Adipocyte (in vitro differentiated cells): ENCODE measurements at places on chromosomes 1 and 21.

DNA sequence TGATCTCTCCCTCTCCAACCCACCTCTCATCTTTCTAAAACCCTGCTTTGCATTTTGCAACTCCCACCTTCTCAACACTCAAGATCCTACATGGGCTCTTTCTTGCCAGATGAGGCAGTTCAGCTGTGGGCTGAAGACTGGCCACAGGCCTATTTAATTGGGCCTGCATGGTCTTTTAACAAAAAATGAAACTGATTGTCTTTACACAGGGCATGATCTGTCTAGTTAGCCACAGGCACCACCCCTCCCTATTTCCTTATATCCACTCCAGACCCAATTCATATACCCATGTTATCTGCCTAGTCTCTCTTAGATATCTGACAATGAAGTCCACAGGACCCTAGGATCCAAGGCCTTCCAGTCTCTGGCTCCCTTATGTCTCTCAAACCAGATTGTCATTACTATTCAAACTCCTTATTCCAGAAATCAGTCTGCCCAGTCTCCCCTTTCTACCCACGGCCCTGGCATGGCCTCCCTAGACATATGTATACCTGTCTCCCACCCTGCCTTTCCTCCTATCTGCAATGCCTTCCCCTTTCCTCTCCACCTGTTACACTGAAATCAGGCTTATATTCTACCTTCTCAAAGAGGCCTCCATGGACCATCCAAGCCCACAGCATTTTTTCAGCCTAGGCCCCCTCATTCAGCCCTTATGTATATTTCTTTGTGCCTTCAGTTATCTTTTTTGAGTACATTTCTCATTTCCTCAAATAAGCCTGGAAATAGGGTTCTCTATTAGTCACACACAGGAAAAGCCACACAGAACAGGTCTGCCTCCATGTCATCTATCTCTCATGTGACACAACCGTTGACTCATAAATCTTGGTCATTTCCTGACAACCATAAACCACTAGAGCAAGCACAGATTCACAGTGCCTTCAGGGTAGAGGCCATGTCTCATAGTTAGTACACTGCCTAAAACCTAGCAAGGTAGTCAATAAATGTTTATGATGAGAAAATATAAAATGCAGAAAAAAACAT is 39.0 kb downstream of the LPAR3 start:
- peak; percentile 41 for DNase-seq

DNA sequence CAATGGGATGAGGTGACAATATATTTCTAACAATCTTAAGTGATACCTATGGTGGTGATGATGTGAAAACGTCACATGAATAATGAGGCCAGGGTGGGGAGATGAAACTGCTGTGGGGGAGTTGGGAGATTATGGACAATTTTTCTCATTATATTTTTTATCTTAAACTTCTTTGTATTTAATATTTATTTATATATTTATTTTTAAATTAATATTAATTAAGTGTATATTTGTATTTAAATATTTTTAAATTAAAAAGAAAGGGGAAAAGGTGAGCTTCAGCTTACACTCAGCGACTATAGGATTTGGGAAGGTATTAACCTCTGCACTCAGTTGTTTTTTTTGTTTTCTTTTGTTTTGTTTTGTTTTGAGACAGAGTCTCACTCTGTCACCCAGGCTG is 158.7 kb downstream of the PSMG1 start:
- no peak for DNase-seq

- no peak for DNase-seq
These were observed 65.0 kb downstream of the KIRREL1 start for GRCh38 chr1:158058237-158058985.

- no peak for DNase-seq
These were observed 55.3 kb downstream of the SHCBP1L start for GRCh38 chr1:182897696-182898095.

- DNase-seq = no peak
These were observed 16.2 kb downstream of the SDCCAG8 start for GRCh38 chr1:243271996-243272395.

- DNase-seq = no peak
These were observed 263.4 kb downstream of the PLA2G4A start for GRCh38 chr1:187092104-187092503.

GRCh38 chr1:52636721-52637695 is 4.0 kb downstream of the SHISAL2A start:
- DNase-seq = no peak

- no peak for DNase-seq
These were observed 543.0 kb upstream of the PLXNA2 start for GRCh38 chr1:208787219-208787618.

DNA sequence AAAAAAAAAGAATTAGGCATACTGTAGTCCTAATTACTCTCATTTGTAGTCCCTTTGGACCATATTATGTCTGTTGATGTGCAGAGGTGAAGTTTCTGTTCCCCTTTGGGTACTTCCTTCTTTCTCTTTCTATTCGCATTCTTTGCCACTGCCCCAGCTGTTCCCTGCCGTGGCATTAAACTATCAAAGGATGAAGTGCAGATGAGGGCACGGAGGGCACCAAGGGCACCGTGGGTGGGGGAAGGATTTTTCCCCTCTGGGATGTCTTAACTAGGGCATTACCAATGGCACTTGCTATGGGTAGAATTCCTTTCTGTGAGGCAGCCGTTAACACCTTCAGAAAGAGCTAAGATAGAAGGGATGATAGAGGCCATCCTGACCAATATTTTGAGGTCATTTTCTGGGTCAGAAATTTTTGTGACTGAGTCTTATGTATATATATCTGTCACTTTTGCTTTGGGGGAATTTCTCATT is 4.9 kb upstream of the MAPKAPK2 start:
- no peak for DNase-seq

- no peak for DNase-seq
These were observed 737.8 kb upstream of the ADAMTS5 start for GRCh38 chr21:27704567-27705166.

- DNase-seq = peak; percentile 7
These were observed 10.6 kb downstream of the TRIM67 start for GRCh38 chr1:231172411-231172810.

- DNase-seq = no peak
These were observed 23.0 kb downstream of the TRIM67 start for GRCh38 chr1:231184891-231185290.

DNA sequence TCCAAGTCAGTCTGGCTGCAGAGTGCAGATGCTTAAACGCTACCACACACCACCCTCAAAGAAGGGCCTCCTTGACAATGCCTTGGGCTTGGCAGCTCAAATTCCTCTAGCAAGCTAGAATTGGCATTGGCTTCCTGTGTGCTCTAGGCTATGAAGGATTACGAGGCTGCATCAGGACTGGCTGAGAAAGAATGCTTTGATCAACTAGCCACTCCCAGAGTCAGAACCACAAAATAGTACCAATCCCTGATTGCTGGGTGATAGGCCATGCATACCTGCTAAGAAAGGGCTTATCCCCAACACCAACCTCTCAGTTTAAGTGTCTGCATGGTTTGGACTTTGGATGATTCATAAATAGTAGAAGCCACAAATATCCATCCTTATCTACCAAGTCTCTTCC is 504.9 kb downstream of the OMA1 start:
- no peak for DNase-seq

- DNase-seq = no peak
These were observed 100.2 kb upstream of the RGS1 start for GRCh38 chr1:192475329-192475728.

DNA sequence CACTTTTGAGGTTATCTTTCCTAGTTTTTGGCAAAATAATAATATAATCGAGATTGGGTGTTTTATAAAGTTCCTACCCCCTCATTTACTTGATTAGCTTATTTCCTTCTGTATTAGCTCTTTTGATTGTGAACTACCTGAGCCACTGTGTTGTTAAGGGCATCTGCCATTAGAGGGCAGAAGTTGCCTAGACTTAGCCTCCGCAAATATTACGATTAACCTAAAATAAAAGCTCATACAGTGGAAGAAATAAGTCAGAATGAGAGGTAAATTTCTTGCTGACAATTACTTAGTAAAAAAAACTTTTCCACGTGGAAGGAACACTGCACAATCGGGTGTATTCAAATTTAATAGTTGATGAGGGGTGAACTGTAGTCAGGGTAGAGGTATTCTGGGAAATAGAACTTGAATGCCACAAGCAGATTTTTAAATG is 2.3 kb downstream of the H3-3A start:
- DNase-seq = peak; percentile 83

DNA sequence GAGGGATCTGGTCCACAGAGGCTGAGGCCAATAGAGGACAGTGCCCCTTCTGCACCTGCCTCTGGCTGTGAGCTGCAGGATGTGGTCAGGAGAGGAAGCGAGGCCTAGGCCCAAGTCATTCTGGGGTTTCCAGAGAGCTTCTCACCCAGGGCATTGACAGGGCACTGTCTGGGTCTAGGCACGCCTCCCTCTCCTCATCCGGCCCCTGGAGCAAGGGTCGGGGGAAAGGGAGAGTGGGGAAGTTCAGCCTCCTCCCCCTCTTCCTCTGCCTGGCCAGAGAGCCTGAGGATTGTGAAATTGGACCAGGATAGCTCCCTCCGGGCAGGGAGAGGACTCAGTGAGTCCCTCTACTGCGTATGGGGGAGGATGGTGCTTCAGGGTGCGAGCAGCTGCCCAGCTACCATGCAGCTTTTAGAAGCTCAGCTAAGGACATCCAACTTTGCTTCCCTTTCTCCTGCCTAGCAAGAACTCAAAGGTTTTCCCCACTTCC is 6.3 kb upstream of the INAVA start:
- no peak for DNase-seq

GRCh38 chr1:56844545-56845136 is 10.0 kb upstream of the C8A start:
- DNase-seq = no peak

- DNase-seq = no peak
These were observed 1.2 kb upstream of the ZBTB40 start for GRCh38 chr1:22450351-22451021.

GRCh38 chr1:84376000-84376910 is 22.0 kb upstream of the DNASE2B start:
- peak; percentile 23 for DNase-seq

DNA sequence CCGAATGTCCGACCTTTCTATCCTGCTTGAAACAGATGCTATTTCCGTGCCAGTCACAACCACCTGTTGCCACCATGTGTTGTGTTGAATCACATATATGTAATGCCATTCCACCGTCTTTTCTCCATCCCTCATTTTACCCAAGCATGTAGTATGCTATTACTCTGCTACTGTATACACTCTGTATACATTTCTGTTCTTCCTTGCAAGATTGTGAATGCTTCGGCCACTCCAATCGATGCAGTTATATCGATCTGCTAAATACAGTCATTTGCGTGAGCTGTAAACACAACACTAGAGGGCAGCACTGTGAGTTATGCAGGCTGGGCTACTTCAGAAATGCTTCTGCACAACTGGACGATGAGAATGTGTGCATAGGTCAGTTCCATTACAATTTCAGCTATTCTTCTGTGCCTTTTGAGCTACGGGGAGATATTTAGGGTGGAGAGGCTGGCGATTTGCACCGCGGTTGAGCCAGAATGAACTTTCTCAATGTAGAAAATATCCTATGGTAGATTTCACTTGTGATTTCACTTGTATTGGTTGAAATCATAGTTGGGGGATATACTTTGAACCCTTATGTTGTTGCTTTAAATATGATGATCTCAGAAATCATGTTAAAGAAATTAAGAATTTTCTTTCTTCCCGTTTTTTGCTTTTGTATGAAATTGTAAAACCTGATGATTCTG is 289.8 kb downstream of the NTNG1 start:
- peak; percentile 42 for DNase-seq

GRCh38 chr1:87714278-87714677 is 385.6 kb downstream of the LMO4 start:
- no peak for DNase-seq

GRCh38 chr1:115323366-115324004 is 14.6 kb downstream of the NGF start:
- DNase-seq = peak; percentile 45

- no peak for DNase-seq
These were observed 6.2 kb upstream of the MARK1 start for GRCh38 chr1:220521778-220522177.

GRCh38 chr1:172483448-172483847 is 39.6 kb upstream of the PIGC start:
- peak; percentile 13 for DNase-seq

- no peak for DNase-seq
These were observed 31.1 kb downstream of the KCNN3 start for GRCh38 chr1:154838988-154839387.

- no peak for DNase-seq
These were observed 48.1 kb downstream of the AJAP1 start for GRCh38 chr1:4702464-4702863.

- no peak for DNase-seq
These were observed 17.9 kb upstream of the CD101 start for GRCh38 chr1:116983678-116984077.

GRCh38 chr1:53582211-53583020 is 123.2 kb downstream of the DMRTB1 start:
- no peak for DNase-seq

DNA sequence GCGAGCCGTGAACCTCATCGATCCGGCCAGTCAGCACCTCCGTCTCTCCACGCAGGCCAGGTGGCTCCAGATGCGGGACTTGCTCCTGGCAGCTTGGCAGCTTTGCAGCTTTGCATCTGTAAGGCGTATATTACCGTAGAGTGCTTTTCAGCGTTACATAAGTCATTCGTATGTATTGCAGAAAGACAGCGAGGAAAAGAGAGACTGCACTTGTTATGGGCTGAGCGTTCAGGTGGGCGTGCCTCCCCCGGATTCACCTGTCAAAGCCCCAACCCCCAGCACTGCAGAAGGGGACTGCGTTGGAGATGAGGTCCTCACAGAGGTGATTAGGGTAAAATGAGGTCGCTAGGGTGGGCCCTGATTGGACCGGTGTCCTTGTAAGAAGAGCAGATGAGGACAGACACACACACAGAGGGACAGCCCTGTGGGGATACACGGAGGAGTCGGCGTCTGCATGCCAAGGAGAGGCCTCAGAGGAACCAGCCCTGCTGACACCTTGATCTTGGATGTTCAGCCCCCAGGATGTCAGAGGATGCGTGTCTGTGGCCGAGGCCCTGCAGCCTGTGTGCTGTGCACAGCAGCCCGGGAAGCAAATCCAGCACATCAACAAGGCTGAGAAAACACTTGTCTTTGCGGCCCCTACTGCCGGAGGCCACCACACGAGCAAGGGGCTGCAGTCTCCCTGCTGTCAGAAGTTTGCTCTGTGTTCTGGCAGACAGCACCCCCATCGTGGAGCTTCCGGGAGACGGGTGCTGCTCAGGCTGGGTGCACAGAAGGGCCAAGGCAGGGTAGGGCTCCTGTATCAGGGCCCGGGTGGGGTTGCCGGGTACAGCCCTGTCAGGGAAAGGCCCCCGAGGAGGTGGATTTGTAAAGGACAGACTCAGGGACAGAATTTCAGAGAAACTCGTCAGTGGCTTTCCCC is 10.9 kb upstream of the AGPAT3 start:
- DNase-seq = no peak

GRCh38 chr1:19006000-19006399 is 49.5 kb upstream of the IFFO2 start:
- DNase-seq = no peak
